ENCODE measurements at places on chromosomes 3 and 15.

DNA sequence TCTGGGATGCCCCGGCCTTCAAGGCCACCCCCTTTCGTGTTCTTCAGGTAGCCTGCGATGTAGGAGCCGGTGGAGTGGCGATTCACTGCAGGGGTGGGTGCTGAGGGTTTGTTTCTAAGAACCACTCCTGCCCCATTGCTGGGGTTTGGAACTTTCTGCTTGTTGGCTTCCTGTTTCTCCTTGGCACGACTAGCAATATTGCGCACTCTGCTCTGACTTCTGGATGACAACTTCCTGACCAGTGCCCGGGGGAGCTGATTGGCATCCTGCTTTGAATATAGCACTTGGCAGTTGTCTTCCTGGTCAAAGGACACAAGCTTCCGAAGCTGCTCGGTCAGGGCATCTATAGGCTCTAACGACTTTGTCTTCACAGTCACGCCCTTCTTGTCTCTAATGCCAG, 187.6 kb upstream of the STRIT1 start:
- no peak for DNase-seq

GRCh38 chr3:149848238-149848637, 35.2 kb downstream of the RNF13 start:
- no peak for DNase-seq

GRCh38 chr15:65529762-65530317, 423 bp upstream of the HACD3 start:
- DNase-seq: no peak

- no peak for DNase-seq
These were observed 53.1 kb upstream of the CFAP161 start for GRCh38 chr15:81080996-81081395.

DNA sequence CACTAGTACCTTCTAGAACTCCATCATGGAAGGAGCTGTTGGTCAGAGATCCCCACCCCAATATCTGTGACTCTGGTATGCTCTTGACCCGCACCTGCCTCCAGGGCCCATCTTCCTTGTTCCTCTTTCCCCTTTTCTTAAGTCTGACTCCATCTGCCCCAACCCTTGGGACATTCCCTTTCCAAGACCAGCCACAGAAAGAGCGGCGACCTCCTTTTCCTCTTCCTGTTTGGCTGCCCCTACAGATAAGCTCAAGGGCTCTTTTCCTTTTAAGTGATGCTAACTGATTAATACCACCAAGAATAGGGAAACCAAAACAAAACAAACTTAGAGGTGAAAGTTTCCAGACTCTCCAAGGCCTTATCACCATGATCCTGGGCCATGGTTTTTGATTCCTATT, 21.9 kb upstream of the ATP8B4 start:
- DNase-seq: no peak

GRCh38 chr3:177601152-177601551, 403.9 kb upstream of the TBL1XR1 start:
- peak; percentile 30 for DNase-seq

GRCh38 chr3:46349484-46350261, 4.2 kb upstream of the CCR2 start:
- DNase-seq: no peak

- no peak for DNase-seq
These were observed 498.1 kb upstream of the TPRG1 start for GRCh38 chr3:188673646-188674186.

GRCh38 chr3:142046320-142047020, 102.9 kb downstream of the TFDP2 start:
- DNase-seq: no peak

DNA sequence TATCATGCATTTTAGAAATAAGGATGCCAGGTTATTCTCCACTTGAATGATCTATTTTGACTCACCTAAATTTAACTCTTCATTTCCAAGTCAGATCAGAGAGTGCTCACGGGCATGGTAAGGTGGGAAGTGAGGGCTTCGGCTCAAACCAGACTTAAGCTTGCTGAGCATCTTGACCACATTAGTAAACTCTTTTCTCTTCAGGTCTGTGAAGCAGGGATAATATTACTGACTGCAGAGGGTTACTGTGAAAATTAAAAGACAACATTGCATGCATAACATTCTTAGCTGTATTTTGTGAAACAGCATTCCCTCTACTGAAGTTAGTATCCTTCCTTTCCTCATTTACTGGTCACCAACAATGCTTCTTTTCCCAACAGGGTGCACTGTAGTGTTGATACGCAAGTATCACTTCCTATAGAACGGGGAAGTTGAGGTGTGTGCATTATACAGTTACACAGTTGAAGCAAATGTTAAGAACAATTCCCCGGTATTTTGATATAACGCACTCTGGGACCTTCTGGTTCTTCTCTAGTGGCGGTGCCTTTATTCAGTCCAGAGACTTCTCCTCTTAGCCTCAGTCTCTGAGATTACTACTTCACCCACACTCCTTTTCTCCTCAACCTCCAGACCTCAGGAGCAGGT, 74.1 kb upstream of the MNS1 start:
- DNase-seq: no peak

GRCh38 chr3:50303013-50303815, at the start of gene HYAL1:
TSS of gene HYAL1 (minus strand) at chr3:50303574. CDS start at chr3:50302956, 618 bp downstream.
- no peak for DNase-seq

DNA sequence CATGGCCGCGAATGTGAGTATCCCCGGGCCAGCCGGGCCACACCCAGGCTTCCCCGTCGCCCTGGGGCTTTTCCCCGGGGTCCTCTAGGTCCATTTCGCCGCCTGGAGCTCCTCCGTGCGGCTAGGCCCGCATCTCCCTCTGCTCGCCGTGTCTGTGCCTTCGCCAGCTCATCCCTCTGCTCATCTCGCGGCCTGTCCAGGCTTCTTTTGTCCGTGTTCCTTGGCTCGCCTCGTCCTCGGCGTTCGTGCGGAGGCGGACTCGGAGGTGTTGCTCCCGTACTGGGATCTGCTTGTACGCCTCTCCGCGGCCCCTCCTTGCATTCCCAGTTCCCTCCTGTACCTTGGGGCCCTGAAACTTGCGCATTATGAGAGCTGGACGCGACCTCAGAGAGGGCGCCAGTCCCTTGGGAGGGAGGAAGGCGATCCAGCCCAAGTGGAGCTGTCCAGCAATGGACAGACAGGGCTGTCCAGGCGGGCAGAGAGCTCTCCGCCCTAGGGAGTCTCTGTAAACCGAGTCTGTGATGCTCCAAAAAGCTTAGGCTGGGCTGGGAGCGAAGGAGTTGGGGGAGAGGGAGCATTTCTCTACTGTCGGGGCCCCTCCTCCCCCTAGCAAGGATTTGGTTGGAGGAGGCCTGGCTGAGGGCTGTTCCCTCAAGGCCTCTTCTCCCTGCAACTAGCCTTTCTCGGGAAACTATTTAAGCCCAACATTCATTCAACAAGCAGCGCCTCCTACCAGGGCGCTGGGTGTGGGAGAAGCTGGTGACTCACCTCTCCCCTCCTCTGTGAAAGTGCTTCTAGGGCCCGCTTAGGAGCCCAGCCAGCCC, 553 bp downstream of the TMEM43 start:
- no peak for DNase-seq

DNA sequence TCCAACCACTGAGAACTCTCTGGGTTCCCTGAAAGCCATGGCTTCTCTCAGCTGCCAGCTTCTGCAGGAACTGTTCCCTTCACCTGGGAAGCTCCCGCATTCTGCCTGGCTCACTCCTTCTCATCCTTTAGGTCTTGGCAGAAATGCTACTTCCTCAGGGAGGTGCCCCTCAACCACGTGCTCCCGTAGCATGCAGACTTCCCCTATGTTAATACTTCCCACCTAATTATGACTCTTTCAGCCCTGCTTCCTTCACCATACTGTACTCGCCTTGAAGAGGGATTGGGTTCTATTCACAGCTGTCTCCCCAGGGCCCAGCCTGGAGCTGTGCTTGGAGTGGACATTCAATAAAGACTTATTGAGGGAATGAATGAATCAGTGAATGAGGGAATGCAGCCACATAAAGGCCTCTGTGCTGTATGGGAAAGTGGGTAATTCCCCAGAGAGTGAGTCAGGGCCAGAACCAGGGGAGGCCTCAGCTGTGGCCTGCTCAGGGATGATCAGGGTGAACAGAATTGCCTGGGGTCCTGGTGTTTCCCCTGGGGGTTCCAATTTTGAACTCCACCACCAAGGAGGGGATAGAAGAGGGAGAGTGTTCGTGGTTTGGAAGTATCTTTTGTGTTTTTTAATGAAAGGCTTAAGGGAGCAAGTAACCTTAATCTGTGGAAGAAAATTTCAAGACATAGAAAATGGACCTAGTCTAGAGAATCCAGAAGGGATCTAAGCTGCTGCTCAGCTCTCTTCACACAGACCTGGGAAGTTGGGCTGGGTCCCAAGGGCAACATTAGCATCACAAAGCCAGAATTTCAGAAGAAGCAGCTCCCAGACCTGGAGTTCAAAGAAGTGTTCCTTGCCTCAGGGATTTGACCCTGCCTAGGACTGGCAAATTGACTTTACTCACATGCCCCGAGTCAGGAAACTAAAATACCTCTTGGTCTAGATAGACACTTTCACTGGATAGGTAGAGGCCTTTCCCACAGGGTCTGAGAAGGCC, 14.6 kb upstream of the FAM107A start:
- DNase-seq: no peak

DNA sequence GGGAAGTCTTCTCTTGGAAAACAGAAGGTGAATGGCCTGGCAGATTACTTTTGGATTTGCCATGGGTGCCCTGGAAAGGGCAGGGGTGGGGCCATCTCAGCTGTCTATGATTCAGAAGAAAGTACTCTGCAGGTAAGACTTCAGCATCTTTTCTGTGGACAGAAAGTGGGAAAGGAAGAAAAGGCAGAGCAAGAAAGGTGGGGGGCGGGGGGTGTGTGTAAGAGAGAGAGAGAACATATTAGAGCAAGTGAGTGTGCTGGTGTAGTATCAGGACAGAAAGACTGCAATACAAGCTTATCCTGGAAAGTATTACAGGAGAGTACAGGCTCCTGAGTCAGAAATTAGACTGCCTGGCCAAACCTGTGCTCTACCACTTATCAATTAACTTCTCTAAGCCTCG, 5.5 kb downstream of the TAGLN3 start:
- no peak for DNase-seq

GRCh38 chr15:85642065-85642692, 152.5 kb downstream of the KLHL25 start:
- no peak for DNase-seq

DNA sequence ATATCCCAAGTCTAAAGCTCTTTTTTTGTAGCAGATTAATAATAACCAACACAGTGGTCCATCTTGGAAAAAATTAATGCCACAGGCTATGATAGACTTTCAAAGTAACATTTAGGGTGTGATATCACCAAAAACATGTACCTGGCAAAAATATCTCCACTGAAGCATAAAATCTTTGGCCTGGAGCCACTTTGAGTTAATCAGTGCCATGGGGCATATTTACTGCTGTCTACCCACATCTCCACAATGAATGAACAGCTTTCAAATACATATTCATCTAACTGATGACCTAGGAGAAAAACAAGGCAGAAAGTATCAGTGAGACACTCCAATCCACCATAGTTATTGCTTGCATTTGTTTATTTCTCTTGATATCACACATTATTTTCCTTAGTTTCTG, 296.0 kb upstream of the MDFIC2 start:
- no peak for DNase-seq

DNA sequence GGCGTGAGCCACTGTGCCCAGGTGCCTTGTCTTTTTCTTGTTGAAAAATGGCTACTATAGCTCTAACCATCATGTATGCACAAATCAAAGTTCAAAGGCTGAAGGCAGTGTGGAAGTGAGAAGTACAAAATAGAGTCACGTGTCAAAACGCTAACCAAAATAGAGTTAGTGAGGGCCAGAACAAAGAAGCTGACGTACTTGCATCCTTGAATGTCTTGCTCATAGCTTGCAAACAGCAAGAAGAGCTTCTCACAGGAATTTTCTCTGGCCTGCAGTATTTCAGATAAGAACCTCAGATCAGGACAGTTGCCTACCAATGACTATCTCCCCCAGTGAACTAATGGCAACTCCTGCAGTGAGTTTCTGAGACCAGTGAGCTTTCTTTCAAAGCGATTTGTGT, 713.5 kb downstream of the GRM7 start:
- DNase-seq: no peak

DNA sequence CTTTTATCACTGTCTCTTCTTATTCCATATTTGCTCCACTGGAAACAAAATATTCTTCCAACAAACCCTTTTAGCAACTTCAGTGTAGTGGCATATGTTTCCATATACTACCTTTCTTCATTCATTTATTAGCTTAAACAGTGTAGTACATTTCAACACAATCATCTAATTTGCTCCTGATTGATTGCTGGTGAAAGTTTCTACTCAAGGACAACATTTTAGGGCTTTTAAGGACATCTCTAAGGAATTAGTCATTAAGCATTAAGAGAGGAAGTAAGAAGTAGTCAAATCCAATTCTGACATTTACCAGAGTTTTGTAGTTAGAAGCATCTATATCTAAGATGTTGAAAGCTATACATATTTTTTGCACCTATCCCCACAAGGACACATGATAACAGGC, 55.8 kb downstream of the RSRC1 start:
- no peak for DNase-seq

DNA sequence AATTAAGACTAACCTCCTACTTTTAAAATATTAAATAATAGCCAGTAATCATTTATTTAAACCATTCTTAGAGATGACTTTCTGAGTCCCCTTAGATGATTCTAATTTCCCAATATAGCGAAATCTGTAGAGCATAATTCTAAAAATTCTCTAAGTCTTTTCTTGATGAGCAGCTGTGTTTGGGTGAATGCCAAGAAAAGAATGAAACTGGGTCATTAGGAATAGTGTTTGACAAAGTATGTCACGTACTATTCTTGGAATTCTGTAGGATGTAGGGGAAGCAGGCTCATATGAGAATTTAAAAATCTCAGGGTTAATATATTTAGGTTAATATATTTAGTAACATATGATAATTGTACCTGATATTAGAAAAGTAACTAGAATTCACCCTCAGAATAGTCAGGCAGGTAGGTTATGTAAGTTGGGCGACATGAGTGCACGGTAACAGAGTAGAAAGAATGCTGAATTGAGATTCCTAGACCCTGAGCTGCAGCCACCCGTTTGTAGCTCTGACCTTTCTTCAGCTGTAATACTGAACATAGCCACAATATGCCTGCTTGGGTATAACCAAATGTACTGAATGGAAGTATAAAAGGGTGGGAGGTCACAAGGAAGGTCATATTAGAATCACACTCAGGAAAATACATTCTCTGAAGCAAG, 524.3 kb downstream of the UNC13C start:
- no peak for DNase-seq

DNA sequence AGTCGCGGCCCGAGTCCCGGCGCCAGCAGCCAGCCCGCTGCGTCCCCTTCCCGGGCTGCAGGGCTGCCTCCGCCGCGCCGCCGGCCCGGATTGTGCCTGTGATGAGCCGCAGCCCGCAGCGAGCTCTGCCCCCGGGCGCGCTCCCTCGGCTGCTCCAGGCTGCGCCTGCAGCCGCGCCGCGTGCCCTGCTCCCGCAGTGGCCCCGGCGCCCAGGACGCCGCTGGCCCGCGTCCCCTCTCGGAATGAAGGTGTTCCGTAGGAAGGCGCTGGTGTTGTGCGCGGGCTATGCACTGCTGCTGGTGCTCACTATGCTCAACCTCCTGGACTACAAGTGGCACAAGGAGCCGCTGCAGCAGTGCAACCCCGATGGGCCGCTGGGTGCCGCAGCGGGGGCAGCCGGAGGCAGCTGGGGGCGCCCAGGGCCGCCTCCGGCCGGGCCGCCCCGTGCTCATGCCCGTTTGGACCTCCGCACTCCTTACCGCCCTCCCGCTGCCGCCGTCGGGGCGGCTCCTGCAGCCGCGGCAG, 1.2 kb downstream of the CHST2 start:
- DNase-seq: no peak
